Stimulated activated CD8-positive, alpha-beta memory T cell treated with anti-CD3 and anti-CD28 coated beads, Interleukin-15, amount 100 ng/mL, for 48 hours (primary cell): ENCODE measurements at places on chromosomes 5 and 9.

- DNase-seq = no peak
These were observed 67.3 kb upstream of the CDH18 start for GRCh38 chr5:20055301-20055700.

DNA sequence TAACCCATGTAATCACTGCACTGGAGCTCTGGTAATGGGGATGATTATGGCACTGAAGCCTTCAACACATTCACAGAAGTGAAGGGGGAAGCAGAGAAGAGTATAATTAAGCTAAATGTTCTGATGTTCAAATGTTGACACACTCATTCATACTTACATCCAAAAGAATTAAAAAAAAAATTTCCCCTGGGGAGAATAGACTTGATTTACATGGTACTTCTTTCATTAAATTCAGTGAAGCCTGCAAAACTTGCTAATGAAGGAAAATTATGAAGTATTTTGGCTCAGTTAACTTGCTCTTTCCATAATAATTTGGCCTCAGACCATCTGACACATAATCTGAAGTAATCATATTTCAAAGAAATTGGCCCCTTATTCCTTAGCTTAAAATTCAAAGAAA is 428.8 kb downstream of the SH3GL2 start:
- no peak for DNase-seq

- DNase-seq = no peak
These were observed 782.9 kb downstream of the CDH12 start for GRCh38 chr5:22070186-22070728.

- peak; percentile 52 for DNase-seq
These were observed at the start of the genes EIF4E1B and SNCB for GRCh38 chr5:176629853-176630680. EIF4E1B (plus strand) TSS chr5:176630675; CDS start chr5:176642788, 12,113 bp downstream. SNCB (minus strand) TSS chr5:176630534; CDS start chr5:176629654, 880 bp downstream.

DNA sequence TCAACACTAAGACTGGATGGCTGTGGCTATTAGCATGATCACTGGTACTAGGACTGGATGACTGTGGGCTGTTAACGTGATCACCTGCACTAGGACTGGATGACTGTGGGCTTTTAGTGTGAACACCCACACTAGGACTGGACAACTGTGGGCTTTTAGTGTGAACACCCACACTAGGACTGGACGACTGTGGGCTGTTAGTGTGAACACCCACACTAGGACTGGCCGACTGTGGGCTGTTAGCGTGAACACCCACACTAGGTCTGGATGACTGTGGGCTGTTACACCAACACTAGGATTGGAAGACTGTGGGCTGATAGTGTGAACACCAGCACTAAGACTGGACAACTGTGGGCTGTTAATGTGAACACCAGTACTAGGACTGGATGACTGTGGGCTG is 329.2 kb downstream of the OSTF1 start:
- DNase-seq = no peak

GRCh38 chr5:123012321-123012720 is 24.2 kb downstream of the PPIC start:
- DNase-seq = no peak

- no peak for DNase-seq
These were observed 68.4 kb downstream of the NRG2 start for GRCh38 chr5:139974661-139975060.

DNA sequence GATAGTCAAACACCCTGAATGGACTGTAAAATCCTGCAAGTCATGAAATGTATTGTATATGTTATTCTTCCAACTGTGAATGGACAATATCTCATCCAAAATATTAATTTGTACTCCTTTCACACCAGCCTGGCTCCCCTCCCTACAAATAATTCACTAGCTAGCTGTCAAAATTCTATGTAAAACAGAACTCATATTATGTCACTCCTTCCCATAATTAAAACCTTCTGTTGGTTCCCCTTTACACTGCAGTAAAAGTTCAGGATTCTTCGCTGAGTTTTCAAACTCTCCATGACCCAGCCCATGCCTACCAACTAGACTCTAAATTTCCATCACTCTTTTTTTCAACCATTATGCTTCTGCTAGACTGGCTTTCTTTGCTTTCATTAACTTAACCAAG is 857.1 kb downstream of the TAF11L14 start:
- DNase-seq = no peak

GRCh38 chr9:99155736-99156135 is 50.8 kb downstream of the TGFBR1 start:
- no peak for DNase-seq

DNA sequence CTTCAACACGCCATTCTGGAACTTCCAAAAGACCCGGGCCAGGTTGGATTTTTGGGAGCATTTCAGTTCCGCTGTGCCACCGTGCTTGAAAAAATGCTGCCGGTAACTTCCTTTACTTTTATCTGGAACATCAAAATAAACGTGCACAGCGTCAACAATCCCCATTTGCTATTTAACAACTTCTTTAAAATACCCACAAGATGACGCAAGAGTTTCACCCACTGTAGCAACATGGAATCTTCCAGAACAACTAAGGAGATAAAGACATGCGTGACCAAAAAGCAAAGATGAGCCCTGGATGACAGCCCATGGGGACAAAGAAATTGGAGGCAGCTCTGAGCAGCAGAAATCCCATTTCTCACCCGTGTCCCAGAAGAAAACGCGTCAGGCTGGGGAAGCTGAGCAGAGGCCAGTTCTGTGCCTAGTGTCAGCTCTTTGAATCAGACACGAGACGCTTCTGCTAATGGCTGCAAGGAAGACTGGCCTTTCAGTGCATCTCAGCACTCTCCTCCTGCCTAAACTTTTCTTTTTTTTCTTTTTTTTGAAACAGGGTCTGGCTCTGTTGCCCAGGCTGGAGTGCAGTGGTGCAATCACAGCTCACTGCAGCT is 61.3 kb downstream of the SECISBP2 start:
- DNase-seq = no peak

DNA sequence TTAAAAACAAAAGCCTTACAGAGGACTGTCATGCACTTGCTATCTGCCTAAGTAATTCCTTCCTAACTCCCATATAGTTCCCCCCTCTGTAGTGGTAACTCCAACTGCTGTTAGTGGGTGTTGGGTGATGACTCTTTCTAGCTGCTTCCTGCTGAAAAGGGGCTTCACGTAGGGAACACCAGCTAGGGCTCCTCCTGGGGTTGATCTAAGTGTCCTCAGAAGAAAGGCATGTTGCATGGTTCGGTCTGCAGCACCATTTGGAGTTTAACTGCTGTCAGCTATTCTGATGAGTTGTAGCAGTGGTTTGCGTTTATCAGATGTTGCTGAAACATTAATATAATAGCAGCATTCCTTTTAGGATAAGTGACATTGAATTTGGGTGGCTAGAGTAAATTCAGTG is 281.9 kb upstream of the TUSC1 start:
- no peak for DNase-seq

GRCh38 chr9:15133488-15133887 is 173.5 kb downstream of the TTC39B start:
- no peak for DNase-seq

DNA sequence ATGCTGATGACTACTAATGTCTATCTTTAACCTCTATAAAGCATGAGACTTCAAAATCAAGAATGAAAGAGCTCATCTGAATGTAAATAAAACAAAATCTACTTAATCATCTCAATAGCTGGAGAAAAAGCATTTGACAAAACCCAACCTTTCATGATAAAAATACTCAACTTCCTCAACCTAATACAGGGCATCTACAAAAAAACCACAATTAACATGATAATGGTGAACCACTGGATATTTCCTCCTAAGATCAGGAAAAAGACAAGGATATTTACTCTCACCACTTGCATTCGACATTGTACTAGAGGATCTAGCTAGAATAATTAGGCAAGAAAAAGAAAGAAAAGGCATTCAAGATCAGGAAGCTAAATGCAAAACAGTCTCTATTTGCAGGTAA is 49.3 kb downstream of the FAM169A start:
- no peak for DNase-seq

DNA sequence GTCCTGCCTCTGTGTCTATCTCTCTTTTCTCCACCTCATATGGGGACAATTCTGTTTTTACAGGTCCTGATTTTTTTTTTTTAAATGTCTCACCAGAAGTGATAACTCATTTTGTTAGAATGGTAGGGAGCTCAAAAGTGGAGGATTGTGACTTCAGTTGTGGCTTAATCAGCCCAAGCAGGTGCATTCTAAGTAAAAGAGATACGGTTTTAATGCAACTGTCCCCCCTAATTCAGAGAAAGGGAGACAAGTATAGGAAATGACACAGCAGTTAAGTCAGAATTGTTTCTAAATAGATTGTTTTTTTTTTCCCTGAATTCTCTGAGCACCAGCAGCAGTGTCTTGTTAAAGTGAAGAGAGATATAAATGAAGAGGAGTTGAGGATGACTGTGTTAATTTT is 24.5 kb downstream of the MAST4 start:
- DNase-seq = no peak

GRCh38 chr9:83285445-83286225 is 222.7 kb upstream of the RASEF start:
- no peak for DNase-seq

GRCh38 chr9:100308965-100309564 is 43.7 kb downstream of the TEX10 start:
- DNase-seq = no peak
